Stimulated activated CD4-positive, alpha-beta T cell treated with anti-CD3 and anti-CD28 coated beads, Interleukin-12 subunit alpha, Interleukin-12 subunit beta, amount 100 ng/mL, for 48 hours (primary cell): ENCODE measurements at places on chromosomes 2 and 18.

DNA sequence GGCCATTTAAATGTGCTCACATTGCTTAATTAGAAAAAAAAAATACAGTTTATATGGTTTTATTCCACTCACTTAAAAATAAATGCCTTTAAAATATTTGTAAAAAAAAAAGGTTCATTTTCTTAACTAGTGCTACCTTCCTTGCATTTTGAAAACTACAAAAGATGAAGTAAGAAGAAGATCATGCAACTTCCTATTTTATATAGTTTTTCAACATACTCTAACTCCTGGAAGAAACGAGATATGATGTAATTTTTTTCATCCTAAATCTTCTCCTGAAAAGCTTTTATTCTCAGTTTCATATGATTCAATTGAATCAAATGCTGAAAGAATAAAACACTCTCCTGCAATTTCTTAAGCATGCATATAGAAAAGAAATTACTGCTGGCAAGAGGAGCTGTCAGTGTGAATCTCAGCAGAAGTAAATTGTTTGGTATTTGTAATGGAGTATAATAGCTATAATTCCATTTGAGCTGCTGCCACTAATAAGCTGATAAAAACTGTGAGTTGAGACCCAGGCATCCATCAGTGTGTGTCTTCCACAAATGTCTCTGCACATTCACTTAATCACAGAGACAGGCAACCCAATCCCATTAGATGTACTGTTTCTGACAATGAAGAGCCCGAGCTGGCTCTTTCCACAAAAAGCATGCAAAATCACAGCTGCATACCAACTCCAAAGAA, 3.7 kb downstream of the FTCDNL1 start:
- DNase-seq = no peak

GRCh38 chr18:46080156-46080555, 8.1 kb upstream of the PSTPIP2 start:
- DNase-seq = no peak

- DNase-seq = no peak
Measured at GRCh38 chr2:85905187-85905666, 16.4 kb upstream of the ST3GAL5 start.

DNA sequence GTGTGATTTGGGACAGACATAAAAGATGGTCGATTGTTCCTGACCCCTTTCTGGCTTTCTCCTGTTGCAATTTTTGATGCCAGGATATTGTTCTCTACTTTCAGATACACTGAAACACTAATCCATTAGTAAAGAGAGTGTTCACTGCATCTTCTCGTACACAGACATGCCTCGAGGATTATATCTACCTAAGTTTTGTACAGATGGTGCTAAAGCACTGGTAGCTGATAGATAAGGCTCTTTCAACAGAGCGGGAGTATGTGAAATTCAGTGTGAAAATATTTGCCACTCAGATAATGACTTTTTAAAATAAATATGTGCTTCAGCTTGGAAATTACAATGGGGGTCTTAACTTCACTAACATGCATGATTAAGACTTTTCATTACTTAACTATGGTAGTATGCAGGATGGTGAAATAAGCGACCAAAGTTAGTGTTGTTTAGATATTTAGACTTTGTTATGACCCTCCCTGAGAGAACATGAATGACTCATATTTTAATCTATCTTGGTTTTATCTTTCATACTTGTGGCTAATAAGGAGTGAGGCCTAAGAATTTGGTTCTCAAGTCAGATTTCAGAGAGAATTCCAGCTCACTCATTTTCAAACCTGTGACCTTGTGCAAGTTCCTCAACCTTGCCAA, 474.9 kb downstream of the NRXN1 start:
- DNase-seq = no peak

DNA sequence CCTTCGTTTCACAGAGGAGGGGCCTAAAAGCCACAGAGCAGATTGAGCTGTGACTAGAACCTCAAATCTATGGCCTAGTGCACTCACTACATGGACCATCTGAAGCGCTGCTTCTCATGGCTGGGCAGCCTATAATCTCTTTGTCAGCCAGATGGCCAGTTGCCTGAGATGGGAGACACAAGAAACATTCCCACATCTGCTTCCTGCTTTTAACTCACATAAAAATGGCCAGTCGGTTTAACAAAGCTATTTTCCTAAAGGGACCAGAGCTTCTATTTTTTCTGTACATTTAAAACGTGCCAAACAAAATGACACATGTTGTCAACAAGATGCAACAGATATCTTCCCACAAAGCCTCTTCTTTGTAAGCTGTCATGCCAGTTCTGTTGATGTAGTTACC, 173.8 kb downstream of the GFPT1 start:
- no peak for DNase-seq

- no peak for DNase-seq
Measured at GRCh38 chr18:36391426-36392145, 94.1 kb downstream of the FHOD3 start.

DNA sequence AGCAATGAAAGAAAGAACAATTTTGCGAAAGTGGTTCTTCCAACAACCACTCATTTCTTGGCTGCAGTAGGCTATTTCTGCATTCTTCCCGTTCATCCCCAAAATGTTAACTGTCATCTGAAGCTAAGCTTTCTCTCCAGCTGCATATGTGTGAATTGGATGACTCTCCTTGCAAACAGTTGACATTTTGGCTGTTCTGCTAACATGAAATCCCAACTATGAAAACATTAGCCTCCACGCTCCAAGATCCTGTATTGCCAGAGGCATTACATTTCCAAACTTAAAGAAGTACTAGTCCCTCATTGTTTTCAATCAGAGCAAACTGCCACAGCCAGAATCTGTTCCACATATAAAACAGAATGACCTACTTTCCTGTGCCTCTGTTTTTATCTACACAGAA, 88.5 kb downstream of the TGIF1 start:
- no peak for DNase-seq

DNA sequence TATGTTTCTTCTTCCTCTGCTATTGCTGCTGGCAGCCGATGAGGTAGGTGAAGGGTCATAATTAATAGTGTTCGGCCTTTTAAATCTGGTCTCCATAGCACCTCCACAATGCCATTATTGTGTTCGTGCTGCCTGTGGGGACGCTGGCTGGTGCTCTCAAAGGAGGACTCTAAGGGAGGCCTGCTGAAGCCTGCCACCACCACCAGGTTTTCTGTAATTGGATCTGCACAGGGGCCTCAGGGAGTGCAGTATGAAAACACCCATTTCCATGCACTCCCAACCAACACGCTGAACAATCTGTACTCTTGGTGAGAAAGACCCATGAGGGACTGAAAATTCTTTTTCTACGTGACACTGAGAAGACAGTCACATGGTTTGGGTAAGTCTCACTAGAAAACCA, 17.6 kb upstream of the CLIP4 start:
- DNase-seq = no peak

- DNase-seq = no peak
Measured at GRCh38 chr2:160317181-160318099, 117.4 kb upstream of the ITGB6 start.

GRCh38 chr2:200319548-200320337, 13.2 kb downstream of the SPATS2L start:
- no peak for DNase-seq

GRCh38 chr2:20476950-20477349, 30.1 kb downstream of the RHOB start:
- DNase-seq = no peak

- no peak for DNase-seq
Measured at GRCh38 chr2:24512831-24513230, 21.8 kb downstream of the NCOA1 start.

- no peak for DNase-seq
Measured at GRCh38 chr18:76977684-76978232, 154.8 kb downstream of the MBP start.

DNA sequence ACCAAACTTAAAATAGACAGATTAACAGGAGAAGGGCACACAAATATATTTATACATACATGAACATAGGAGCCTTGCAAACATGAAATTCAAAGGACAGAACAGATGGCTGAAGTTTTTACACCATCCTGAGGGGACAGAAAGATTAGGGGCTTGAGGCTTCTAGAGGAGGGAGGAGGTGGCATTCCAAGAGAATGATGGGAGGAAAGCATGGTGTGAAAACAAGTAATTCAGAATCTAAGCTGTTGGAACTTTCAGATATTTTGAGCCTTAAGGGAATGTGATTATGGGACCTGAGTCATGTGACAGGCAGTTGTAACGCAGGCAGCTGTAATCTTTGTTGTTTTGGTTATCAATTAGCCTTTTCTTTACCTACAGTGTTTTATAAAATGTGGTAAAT, 225.2 kb upstream of the SPOPL start:
- DNase-seq = no peak
